Occipital lobe (tissue), 3 donors: ENCODE measurements at places on chromosomes 1 and 21.
A peak's percentile ranks its signal among the peaks of the same experiment; 100 is the strongest.

GRCh38 chr1:53016705-53017104, 45.3 kb upstream of the PODN start:
- no peak for DNase-seq

DNA sequence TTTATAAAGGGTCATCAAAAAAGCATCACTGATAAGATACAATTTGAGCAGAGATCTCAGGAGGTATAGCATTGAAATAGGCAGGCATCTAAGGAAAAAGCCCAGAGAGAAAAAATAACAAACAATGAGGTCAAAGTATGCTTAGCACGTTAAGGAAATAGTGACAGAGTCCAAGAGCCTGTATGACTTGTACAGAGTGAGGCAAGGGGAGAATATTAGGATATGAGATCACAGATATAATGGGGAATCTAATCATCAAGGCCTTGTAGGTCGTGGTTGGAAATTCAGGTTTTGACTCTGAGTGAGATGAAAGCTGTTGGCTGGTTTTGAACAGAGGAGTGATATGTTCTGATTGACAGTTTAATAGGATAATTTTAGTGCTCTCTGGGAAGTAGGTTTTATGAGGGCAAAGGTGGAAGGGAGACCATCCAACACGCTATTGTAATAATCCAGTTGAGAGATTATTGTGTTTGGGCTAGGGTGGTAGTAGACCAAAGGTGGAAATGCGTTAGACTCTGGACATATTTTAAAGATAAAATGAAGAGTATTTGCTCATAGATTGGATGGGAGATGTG, 644.6 kb upstream of the TMPRSS15 start:
- DNase-seq: no peak

GRCh38 chr1:214854126-214854875, 228.2 kb upstream of the KCNK2 start:
- DNase-seq: no peak

DNA sequence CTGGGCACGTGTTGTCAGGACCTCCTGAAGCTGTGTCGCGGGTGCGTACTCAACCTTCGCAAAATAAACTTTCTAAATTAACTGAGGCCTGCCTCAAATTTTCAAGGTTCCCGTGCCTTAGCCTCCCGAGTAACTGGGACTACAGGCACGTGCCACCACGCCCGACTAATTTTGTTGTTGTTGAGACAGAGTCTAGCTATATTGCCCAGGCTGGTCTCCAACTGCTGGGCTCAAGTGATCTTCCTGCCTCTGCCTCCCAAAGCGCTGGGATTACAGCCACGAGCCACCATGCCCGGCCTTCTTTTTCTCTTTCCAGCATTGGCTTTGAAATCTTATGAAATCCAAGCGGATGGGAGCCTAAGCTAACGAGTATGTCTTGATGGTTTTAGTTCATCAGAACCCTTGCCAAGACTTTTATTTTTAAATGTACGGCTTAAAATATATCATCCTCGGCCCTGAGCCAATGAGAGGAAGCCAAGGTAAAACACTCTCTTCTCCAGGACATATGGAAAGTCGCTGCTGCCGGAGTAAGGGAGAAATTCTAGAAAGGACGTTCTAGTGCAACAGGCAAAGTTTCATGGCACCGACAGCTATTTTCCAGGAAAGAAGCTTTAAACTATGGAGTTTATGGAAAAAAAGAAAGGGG, 12.7 kb upstream of the ERVH48-1 start:
- DNase-seq: no peak

DNA sequence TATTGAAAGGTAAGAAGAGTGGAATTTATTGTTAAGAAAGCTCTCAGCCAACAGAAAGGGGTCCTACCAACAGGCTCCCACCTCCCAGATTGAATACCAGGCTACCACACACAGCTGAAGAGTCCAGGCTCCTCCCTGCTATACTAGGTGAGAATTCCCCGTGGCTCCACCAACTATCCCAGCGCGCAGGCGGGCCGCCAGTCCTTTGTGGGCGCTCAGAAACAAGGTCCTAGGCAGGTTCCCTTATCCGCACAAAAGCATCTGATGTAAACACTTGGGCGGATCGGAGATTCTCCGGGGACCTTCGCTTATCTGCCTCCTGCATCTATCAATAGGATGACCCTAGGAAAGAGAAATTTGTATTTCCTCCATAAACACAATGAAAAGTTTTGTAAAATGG, 423.9 kb upstream of the ADGRL4 start:
- no peak for DNase-seq

DNA sequence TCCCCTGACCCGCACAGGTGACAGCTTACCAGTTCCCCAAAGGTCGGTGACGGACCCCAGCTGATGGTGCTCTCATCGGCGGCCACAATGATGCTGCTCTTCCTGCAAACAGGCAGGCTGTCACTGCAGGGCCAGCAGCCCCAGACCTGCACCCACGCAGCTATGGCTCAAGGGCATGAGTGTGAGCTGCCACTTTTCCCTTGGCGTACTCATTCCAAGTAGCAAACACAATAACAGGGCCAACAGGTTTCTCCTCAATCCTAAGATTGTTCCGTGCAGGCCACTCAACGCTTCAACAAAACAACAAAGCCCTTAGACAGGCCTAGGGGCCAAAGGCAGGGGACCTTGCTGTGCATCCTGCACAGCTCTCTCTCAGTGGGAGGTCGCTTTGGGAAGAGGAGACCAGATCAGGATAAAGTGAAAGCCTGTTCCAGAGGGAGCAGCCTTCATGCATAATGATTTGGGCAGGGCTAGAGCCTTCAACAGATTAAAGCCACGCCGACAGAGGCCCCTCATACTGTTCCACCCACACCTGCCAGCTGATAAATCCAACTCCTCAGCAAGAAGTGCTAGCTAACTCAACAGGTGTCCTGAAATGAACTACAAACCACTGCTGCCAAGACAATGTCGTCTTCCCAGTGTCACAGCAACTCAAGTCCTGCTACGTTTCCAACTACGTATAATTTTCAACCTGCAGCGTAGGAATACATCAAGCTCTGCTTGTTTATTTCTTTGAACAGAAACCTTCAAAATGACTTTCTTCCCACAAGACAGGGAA, 27.2 kb downstream of the RCC2 start:
- no peak for DNase-seq

GRCh38 chr1:47224676-47225399, 7.2 kb downstream of the TAL1 start:
- DNase-seq: no peak

DNA sequence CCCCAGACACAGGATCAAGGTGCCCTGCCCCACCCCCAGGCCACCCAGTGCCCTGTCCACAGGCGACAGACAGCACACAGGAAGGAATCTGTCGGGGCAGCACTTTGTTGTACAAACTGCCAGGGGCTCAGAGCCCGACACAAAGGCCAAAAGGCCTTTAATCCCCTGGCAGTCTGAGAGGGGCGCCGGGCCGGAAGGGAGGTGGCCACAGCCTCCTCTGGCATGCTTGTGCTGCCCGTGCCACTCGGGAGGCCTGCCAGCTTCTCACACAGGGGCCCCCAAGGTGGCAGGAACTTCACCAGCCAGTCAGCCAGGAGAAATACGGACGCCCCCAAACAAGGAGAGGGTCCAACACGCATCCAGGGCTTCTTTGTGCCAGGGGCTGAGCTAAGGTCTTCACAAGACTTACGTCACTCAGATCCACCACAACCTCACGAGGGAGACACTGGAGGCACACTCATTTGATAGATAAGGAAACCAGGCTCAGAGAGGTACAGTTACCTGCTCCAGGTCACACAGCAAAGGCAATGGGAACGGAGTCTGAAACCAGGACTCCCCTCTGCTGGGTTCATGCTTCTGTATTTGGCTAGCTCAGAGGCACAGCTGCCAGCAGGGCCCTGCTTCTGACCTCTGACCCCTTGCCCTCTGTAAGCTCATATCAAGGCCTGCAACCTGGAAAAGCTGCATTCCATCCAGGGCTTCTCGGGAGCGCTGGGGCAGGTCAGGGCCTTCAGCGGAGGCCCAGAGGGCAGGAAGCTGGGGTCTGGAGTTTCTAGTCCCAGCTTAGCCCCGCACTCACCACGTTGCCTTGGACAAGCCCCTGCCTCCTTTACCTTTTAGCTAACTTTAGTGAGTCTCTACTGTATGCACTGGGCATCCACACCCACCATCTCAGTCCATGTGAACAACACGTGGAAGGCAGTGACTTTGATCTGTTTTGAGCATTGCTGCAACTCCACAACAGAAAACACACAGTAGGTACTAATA, 34.8 kb downstream of the HSPG2 start:
- no peak for DNase-seq

DNA sequence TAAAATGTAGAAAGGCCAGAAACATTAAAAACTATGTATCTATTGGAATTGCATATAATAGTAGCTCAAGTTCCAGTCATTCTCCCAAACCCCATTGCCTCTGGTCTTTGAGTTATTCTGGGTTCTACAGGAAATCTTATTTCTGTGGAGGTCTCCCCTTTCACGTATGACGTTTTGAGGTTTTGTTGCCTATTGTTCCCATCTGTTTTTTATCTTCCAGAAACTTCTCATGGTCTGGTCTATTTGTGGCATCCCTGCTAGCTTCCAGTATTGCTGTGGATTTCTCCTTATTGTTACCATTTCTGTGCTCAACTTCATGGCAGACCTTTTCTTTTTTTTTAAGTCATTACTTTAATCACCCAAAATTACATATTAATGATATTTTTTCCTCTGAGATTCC, 43.3 kb downstream of the DTL start:
- DNase-seq: no peak

GRCh38 chr1:213982289-213982671, 5.5 kb upstream of the PROX1 start:
- no peak for DNase-seq

GRCh38 chr1:82073659-82074058, 272.9 kb downstream of the ADGRL2 start:
- no peak for DNase-seq

- DNase-seq: no peak
Measured at GRCh38 chr1:88221411-88221810, 462.7 kb upstream of the PKN2 start.

DNA sequence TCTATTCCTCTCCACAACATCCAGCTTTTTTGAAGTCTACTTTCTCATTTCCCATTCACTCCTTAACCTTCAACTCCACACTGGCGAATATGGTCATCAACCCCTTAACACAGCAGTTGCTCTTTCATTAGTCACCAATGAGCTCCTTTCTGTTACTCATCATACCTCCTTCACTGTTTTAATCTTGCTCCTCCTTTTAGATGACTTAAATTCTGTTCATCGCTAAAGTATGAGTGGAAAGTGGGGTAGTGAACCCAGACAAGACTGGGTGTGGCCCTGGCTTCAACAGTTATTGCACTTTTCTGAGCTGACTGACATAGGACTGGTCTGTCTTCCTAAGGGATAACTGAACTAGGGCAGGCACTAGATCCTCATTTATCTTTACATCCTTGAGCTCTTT, 51.3 kb downstream of the AKT3 start:
- no peak for DNase-seq

DNA sequence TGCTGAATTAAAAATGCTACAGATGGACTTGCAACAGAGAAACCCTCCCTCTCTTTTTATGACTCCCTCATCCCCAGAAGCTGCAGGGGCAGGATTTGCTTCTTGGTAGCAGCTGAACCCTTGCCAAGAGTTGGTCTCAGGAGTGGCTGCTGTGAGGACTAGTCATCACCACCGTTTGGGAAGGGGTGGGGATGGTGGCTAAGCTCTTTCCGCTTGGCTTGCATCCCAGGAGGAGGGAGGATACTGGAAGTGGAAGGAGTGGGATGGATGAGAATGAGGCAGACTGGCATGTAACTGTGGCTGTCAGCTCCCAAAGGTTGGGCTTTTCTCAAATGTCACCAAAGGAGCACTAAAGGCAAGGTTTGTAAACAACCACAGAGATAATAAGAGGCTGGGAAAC, 50.8 kb upstream of the COL24A1 start:
- DNase-seq: peak; percentile 7

- DNase-seq: no peak
Measured at GRCh38 chr21:15840406-15840805, 110.6 kb downstream of the USP25 start.

GRCh38 chr1:167467126-167467710, 51.1 kb downstream of the CD247 start:
- no peak for DNase-seq

GRCh38 chr1:68051475-68051874, 1.0 kb upstream of the DIRAS3 start:
- DNase-seq: no peak

- no peak for DNase-seq
Measured at GRCh38 chr1:6391951-6392808, 1.4 kb downstream of the ACOT7 start.

DNA sequence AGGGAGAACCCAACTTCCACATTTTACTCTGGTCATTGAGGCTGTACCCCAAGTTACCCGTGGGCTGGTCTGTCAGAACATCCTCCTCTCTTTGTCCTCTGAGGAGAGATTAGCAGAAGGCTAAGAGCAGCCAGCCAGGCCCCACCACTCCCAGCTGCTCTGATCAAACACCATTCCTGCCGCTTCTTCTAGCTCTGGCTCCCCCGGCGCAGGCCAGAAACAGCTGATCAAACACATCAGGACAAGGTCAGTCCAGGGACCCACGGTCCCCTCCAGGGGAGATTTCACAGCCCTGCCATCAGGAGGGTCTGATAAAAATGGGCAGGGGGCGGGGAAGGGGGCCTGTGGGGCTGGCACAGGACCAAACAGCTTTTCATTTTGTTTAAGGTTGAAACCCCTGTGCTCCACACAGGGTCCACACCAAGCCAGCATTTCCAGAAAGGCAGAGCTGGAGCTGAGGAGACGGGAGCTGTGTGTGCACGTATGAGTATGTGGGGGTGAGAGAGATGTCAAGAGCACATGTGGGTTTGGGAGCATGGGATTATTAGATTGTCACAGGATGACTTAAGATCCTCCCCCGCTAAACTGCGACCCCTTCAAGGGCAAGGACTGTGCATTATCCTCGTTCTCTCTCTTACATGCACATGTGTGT, 29.9 kb upstream of the EPHA8 start:
- DNase-seq: no peak

DNA sequence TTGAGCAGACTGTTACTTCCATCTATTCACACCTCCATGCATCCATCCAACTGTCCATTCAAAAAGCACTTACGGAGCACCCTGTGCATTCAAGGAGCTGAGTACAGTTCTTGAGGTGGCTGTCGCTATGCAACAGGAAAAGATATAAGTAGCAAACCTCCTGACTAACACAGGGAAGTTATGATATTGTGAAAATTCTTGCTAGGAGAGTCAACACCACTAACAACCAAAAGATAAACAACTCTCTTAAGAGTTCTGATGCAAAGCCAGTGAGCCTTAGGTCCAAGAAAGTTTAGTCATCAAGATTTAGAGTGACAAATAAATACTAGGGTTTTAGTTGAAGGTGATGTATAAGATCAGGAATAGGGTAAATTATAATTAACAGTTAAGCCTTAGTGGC, 44.5 kb upstream of the TRIM45 start:
- DNase-seq: no peak

- DNase-seq: no peak
Measured at GRCh38 chr1:5525597-5526384, 466.4 kb downstream of the NPHP4 start.
